ENCODE measurements at places on chromosomes 11 and 22. TPM values are rescaled to one million over a fixed set of nuclear protein-coding genes. Genes with fewer than 3 reads are reported as not detected.

H19 gene
- 158 TPM for total RNA-seq

CREBZF gene
- total RNA-seq: 85.8 TPM

CREB3L1 gene
- total RNA-seq: 8.1 TPM

ASCL2 gene
- 5.8 TPM for total RNA-seq

PIH1D2 gene
- total RNA-seq: 59.5 TPM

PRRG4 gene
- 0.93 TPM for total RNA-seq

ZP1 gene
- total RNA-seq: 4.0 TPM

SLC22A25 gene
- total RNA-seq: not detected

CLCF1 gene
- total RNA-seq: 3.7 TPM
